Mucosa of descending colon (tissue), 3 donors: ENCODE measurements at places on chromosomes 1 and 21. TPM values are rescaled to one million over a fixed set of nuclear protein-coding genes. Genes with fewer than 3 reads are reported as not detected.

DNA sequence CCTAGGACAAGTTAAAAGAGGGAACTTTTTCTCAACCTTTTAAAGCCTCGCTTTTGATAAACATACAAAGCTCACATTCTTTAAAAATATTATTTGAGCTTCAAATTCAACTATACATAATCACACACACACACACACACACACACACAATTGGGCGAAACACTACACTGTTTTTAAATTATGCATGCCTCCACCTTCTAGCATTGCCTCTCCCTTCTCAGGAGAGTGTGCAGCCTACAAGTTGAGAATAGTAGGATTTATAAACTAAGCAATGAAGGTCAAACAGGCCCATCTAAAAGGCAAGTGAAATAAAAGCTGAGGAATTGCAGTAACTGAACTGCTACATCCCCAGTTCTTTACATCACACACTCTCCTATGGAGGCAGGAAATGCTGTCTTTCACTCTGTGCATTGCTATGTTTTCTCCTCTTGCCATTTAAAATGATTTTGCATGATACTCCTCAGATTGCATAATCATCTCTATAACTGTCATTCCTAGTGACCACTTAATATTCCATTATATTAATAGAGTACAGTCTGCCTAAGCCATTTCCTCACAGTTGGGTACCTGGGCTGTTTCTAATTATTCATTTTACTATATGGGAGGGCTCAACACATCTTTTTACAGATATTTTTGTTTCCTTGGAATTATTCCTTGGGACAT, 92.5 kb upstream of the KCNE2 start:
- DNase-seq = no peak

DNA sequence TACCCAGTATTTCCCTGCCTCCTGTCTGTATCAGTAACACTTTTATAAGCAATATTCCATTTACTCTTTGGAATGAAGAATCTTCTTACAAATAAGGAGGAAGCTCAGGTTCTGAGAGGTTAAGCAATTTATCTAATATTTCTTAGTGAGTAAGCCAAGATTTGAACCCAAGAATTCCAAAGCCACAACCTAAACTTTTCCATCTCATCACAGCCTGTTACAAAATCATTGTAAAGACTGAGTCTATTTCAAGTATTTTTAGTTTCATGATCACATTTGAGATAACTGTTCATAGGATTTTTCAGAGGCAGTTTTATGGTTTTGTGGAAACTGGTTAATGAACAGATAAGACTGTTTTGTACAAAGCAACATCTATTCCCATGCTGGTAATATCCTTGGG, 29.8 kb upstream of the HHAT start:
- no peak for DNase-seq

- DNase-seq = no peak
Observed at GRCh38 chr1:194755241-194755994, 1569.0 kb upstream of the B3GALT2 start.

DNA sequence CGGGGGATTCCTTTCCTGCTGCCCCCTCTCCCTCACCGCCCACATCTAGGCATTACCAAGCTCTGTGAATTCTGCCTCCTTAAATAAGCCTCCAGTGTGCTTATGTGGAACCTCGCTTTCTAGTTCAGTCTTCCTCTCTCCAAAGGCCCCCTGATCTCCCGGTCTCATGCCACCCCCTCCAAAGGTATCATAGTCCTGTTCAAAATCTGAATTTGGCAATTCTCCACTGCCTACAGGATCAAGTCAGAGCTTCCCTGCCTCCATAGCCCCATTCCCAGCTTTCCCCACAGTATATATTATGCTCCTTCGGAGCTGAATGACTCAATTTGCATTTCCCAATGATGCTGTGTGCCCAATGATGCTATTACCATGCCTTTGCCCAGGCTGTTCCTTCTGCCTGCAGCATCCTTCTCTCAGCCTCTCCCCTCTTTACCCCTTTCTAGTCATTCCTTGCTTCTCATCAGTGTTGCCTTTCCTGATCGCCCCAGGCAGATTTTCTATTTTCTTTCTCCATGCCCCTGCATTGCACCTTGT, 1.7 kb downstream of the AZIN2 start:
- no peak for DNase-seq

DNA sequence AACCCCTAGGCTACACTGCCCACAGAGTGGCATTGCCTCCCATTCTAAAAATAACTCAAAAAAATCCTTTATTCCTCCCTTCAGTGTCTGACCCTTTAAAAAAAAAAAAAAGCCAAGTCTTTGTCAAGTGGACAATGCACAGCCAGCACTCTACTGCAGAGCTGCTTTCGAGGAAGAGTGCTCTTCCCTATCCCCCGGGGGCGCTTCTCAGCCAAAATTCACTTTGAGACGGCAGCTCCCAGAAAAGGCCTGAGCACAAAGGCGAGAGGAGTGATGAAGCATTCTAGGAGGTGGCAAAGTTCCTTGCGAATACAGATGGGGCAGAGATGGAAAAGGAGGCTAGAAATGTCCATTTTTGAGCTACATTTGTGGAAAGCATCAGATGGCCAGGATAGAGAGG, 23.3 kb downstream of the EPHA10 start:
- DNase-seq = no peak

Gene CFHR5
- not detected for total RNA-seq

GRCh38 chr1:175714350-175714749, 29.0 kb downstream of the TNR start:
- no peak for DNase-seq

DNA sequence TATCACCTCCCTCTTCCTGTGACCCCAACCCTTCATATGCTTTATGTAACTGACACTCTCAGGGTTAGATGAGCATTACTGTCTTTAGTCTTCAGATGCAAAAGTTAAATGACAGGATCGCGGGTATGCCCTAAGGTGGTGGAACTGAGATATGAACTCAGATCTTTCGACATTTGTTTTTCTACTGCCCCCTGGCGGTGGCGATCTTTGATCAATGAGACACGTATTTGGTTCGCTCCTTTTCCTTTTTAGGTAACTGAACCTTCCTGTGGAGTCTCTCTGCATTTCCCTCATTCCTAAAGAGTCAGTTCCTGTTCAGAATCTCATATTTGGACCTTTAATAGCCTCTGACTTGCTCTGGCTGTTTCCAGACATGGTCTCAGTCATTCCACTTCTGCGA, 47.8 kb upstream of the ZP4 start:
- no peak for DNase-seq

DNA sequence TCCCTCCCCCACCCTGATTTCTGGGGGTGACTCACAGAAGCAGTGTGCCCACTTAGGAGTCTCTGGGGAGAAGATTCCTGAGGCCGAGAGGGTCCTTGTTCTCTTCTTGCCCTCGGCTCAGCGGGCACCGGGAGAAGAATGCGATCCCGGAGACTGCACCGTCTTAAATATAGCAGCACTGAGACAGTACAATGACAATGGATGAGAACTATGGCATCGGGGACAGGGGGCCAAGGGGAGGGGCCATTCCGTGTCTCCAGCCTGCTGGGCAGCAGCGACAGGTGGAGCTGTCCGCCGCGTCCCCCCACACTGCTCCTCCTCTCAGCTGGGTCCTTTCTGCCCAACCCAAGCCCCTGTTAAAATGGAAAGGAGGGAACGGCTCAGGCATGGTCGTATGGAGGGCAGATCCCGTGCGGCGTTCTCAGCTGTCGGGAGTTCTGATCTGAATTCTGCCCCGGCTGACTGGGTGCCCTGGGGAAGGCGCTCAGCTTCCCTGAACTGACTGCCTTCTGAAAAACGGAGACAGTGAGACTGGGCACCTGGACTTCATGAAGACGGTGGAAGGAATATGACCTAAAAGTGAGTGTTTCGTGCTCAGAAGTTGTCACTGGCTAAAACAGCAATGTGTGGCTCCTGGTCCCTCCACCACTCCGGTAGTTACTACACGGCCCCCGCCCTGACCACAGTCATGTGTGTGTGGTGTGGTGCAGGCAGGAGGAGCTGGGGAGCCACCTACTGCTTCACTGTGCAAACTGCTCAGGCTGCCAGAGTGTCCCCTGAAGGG, at the start of gene MYOM3:
Gene MYOM3 (minus strand): TSS at position 140 of the 784 bp plus-strand sequence. CDS start 3,499 bp downstream, outside the sequence.
- peak; percentile 81 for DNase-seq

Gene LHX8
- not detected for total RNA-seq

- no peak for DNase-seq
Observed at GRCh38 chr1:158728510-158729225, 8.1 kb upstream of the OR6K3 start.

DNA sequence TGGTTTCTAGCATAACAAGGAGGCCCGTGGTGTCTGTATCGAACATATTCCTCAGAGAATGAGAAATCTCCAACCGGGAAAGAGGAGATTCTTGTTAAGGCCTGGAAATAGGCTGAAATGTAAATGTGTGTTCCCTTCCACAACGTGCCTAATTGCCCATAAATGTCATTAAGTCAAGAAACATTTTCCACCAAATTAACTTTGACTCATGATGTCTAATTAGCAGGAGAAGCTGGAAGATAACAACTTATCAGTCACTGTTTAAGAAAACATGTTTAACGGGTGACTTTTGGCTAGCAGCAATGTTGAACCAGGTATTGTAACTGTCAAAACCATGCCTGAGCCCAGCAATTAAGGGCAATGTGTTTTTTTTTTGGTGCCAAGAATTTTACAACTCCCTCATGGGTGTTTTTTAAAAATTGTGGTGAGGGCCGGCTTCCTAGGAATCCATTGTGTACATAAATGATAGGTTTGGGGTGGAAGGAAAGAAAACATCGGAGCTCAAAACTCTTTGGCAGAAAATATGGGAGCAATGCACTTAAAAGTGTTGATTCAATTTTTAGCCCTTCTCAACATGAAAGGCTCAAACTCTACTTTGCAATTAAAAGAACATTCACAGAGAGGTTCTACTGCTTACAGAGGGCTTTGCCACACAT, 67.0 kb downstream of the OLIG1 start:
- DNase-seq = no peak

Gene GJA8
- not detected for total RNA-seq

Gene FCRL4
- total RNA-seq = 0.12 TPM

DNA sequence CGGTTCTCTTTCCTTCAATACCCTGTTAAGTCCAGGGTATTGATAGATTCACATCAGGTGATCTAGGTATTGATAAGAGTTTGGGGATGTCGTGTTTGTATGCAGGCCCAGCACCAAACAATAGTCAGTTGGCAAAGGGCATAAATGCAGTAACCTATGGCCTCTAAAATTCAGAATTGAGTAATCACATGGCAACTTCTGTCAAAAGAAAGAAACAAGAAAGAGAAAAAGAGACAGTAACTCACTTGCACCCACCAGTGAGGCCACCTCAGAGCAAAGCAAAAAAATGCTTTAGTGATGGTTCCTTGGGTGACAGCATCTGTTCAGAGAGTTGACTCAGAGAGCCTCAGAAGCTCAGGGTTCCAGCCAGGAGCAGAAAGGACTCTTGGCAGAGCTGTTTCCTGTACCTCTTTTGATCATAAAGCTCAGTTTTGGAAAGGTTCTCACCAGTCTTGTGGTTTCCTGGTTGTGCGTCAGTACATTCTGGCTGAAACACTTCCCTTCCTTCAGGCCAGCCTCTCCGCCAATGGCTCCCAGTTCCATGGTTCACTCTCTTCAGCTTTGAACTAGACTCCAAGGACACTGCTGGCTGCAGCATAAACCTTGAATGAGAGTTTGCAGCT, 70.1 kb upstream of the GORAB start:
- no peak for DNase-seq

Gene OVAAL
- total RNA-seq = not detected

Gene HES2
- 23.0 TPM for total RNA-seq

GRCh38 chr1:239896569-239896968, 195.1 kb upstream of the FMN2 start:
- DNase-seq = no peak

Gene SPRR2E
- total RNA-seq = not detected
